Hippocampal formation (tissue), 2 donors: ENCODE measurements at places on chromosomes 7 and 10.

DNA sequence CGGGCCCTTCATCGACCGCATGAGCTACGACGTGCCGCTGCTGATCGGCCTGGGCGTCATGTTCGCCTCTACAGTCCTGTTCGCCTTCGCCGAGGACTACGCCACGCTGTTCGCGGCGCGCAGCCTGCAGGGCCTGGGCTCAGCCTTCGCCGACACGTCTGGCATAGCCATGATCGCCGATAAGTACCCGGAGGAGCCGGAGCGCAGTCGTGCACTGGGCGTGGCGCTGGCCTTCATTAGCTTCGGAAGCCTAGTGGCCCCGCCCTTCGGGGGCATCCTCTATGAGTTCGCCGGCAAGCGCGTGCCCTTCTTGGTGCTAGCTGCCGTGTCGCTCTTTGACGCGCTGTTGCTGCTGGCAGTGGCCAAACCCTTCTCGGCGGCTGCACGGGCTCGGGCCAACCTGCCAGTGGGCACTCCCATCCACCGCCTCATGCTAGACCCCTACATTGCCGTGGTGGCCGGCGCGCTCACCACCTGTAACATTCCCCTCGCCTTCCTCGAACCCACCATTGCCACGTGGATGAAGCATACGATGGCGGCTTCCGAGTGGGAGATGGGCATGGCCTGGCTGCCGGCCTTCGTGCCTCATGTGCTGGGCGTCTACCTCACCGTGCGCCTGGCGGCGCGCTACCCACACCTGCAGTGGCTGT lies 1.2 kb downstream of the SLC18A3 start:
- no peak for DNase-seq

- no peak for DNase-seq
Measured at GRCh38 chr7:121697731-121698316, 175.1 kb upstream of the PTPRZ1 start.

DNA sequence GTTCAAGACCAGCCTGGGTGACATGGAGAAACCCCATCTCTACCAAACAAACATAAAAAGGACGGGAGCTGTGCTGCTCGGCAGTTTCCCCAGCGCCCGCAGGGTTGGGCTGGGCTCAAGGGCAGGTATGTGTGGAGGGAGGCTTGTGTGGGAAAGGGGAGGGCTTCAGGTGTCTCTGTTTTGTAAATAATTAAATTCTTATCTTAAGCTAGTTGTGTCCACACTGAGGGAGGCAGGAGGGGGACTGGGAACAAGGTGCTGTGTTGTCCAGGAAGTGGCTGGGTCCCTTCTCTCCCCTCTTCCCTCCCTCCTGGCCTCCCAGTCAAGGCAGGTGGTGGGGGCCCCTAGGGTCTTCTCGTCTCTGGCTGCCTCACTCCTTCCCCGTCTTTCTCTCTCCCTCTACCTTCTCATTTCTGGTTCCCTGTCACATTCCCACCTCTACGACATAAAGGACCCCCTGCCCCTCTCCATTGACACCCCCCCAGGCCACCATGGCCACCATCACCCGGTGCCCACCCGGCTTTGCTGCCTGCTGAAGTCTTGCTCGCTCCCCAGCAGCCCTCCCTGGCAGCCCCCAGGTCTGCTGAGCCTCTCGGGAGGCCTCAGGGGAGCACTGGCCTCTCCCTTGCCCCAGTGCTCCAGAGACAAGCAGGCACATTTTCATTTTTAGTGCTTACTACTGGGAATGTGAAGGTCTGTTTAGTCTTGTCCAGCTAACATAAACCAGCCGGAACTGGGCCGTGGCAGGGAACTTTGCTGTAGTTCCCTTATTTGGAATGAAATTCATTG lies 19.3 kb downstream of the NEURL1 start:
- DNase-seq = no peak

- DNase-seq = no peak
Measured at GRCh38 chr10:118957966-118958365, 71.5 kb upstream of the NANOS1 start.

- no peak for DNase-seq
Measured at GRCh38 chr10:78358351-78358750, 324.7 kb downstream of the RPS24 start.

DNA sequence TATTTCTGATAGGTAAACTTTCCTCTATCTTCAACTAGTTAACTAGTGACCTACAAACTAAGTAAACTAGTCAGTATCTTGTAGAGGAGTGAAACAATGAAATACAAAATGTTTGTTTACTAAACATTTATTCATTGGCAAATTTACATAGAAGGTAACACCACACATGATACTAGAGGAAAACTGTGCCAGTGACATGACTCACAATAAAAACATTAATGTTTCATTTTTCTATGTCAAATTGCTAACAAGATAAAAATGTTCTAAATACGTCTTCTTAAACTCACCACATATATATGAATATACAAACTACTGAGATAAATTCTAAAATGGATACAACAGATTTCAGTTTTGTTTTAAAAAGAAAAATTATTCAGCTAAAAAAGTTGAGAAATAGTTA lies 471.3 kb downstream of the PARD3 start:
- no peak for DNase-seq

DNA sequence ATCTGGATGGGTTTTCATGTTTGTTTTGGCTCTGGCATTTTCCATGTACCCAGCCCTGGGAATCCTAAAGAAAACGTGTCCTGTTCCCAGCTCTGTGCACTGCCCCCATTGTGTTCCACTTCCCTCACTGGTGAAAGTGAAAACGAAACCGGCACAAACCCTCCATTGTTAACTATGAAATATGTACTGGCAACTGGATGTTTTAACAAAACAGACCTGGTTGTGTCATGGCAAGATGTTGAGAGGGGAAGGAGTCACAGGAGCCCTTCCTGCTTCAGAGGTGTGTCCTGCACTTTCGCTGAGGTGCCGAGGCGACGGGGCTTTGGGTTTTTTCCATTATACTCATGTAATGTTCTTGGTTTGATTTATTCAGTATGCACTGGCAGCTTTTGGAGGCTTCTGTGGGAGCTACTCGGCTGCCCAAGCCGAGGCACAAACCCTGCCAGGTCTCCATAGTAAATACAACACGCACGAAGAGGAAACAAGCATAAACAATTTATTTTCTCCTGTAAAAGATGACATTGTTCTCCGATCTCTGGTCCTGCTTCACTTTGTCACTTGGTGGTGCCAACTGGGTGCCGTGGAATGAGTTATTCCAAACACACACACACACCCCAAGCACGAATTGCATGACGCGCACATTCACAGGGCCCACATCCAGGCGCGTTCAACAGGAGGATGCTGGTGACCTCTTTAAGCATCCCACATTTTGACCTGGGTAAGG lies 118.2 kb downstream of the CDK6 start:
- DNase-seq = peak; percentile 78

- no peak for DNase-seq
Measured at GRCh38 chr7:122677149-122677548, 21.8 kb downstream of the RNF133 start.

- peak; percentile 79 for DNase-seq
Measured at GRCh38 chr10:121598263-121599249, at the start of gene FGFR2. Gene FGFR2, minus strand, starts transcription at chr10:121598444. Its CDS starts 4,627 bp downstream, at chr10:121593817.

- DNase-seq = no peak
Measured at GRCh38 chr10:61951144-61951483, 49.6 kb downstream of the ARID5B start.

GRCh38 chr7:141738592-141739013 lies 445 bp downstream of the SSBP1 start:
- DNase-seq = no peak

DNA sequence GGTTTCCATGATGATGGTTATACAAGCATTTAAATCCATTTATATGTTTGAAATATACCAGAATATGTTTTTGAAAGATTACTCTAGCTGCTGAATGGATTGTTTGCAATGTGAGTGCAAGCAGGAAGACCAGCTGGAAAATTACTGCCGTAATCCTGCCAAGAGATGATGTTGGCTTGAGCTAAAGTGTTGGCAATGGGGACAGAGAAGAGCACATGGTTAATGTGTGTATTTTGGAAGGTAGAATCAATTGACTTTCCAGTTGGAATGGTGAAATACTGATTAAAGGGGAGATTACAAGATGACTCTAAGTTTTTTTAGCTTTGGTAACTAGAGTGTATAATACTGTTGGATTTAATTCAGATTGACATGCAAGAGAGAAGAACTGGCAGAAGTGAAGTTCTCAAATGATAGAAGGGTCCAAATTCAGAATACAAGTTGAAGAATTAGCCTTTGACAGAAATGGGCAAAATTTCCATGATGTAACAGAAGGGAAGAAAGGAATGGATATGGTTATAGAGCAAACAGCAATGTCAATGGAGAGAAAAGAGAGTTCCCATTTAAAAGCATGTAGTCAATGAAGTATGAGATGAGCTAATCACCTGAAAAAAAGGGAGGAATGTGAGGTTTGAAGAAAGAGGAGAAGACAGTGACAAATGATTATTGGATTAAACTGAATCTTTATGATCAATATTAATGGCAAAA lies 422.0 kb downstream of the CDC14C start:
- DNase-seq = no peak

DNA sequence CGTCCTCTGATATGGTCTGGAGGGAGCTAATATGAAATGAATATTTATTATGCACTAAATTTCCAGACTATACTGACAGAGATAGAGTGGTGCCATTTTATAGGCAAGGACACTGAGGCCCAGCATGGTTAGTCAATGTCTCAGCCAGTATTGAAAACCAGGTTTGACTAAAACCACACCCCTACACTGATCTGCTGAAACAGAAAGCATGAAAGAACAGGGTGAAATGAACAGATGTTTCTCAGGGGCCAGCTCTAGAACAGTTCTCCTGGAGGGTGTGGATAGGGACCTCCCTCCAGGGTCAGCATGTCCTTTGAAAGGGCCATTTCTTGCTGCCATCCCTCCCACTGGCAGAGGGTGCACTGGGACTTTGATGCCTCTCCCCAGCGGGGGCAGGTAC lies 700.5 kb downstream of the GRID1 start:
- DNase-seq = no peak

DNA sequence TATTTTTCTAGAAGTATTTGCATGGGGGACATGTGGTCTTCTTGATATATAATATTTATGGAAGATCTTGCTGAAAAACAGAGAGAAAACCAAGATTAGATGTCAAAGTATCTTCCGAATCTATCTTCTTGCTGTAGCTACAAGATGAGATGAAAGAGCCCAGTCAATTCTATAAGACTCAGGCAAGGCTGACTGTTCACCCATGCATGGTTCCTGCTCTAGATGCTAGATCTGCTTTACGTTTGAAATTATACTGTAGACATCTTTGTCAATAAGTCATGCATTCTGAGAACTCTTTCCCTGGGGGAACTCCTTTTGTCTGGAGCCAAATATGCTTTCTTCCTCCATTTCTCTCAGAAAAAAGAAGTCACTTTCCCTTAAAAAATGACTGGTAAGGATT lies 1292.0 kb downstream of the XPNPEP1 start:
- no peak for DNase-seq

GRCh38 chr7:617614-618538 lies 98.2 kb upstream of the PDGFA start:
- no peak for DNase-seq

- DNase-seq = no peak
Measured at GRCh38 chr7:17989546-17989945, 38.1 kb downstream of the PRPS1L1 start.

DNA sequence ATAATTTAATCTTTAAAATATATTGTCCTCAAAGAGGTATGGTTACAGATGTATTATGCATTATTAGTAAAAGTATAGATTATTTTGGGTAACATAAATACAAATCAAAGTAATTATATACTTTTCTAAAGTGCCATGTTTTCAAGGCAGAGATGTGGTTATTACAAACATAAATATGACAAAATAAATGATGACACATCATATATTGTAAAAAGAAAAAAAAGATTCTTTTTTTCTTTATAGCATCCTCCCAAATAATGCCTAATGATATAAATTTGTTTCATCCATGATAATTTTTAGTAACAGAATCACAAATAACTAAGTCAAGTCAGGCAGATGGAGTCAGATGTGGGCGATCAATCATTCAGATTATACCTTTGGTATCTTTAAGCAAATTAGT lies 29.3 kb downstream of the SEMA3C start:
- no peak for DNase-seq

- DNase-seq = no peak
Measured at GRCh38 chr10:2933071-2933470, 134.3 kb upstream of the PFKP start.

- no peak for DNase-seq
Measured at GRCh38 chr10:118939211-118940007, 90.1 kb upstream of the NANOS1 start.

GRCh38 chr10:126187399-126187798 lies 200.9 kb downstream of the ADAM12 start:
- no peak for DNase-seq

- DNase-seq = no peak
Measured at GRCh38 chr7:21278944-21279343, 148.9 kb upstream of the SP4 start.

GRCh38 chr7:2666588-2667250 lies 21.3 kb upstream of the AMZ1 start:
- DNase-seq = no peak

GRCh38 chr7:80637911-80638765 lies at the start of gene CD36:
Gene CD36, plus strand, starts transcription at chr7:80638642. Its CDS starts 8,099 bp downstream, at chr7:80646741.
- DNase-seq = no peak

DNA sequence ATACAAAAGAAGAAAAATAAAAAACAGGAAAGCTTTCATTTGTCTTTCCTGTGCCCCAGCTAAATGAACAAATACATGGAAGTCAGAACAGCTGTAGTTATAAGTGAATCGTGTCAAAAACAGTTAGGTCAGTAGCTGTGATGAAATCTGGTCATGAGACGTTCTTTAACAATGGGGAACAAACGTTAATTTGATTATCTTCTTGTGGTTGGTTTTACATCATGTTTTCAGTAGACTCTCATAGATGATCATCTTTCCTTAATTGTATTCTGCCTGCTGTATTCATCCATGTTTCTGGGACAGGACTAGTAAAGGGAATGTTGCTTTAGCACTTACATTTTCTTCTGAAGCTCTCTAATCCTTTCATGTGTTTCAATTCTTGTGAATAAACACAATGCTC lies 97.0 kb downstream of the PCLO start:
- DNase-seq = no peak

DNA sequence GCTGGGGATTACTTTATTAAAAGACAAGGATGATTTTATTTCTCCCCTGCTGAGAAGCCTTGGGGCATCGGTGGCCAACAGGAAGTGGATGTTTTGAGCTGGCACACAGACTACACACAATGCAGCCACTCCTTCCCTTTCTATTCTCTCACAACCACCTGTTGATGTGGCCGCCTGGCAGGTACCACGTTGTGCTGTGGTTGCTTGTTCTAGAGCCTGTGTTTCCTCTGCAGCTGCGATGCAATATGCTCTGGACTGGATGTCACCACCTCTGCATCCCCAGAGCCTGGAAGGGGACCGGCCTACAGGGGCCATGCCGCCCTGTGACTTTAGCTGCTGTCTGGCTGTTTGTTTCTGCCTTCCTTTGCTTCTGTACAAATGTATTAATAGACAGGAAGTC lies 195.7 kb upstream of the CELF2 start:
- no peak for DNase-seq

GRCh38 chr10:31278279-31278941 lies 40.6 kb upstream of the ZEB1 start:
- no peak for DNase-seq

DNA sequence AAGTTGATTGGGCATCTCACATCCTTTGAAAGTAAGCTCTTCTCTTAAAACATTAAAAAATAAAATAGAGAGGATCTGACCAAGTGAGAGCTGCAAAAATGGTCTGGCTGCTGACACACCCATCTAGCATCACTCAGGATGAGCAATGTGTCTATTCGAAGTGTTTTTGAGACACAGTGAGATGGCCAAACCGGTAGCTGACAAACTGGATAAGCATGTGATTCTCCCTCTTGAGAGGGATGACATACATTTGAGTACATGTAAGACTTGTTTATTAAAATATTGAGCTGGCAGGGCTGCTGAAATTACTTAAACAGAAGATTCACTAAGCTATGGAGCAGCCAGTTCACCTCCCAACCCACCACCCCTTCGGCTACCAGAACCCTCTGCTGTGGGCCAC lies 333.9 kb downstream of the ADRA2A start:
- DNase-seq = no peak
